ENCODE measurements at places on chromosomes 7 and 10.

- no peak for DNase-seq
These were observed 87.3 kb downstream of the PALS2 start for GRCh38 chr7:24660546-24660945.

DNA sequence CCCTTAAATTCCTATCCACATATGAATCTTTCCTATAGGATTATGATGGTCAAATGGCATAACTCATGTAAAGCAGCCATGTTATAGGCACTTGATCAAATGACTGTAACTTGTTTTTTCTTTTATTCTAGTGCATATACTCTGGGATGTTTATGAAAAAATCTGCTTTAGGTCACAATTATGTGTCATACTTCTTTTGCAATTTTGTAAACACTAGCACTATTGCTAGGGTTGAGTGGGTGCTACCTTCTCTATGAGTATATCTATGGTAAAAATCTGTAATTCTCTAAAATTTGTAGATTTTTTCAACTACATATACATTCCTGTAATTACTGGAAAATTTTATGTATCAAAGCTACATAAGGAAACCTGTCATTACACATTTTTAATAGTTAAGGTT lies 50.0 kb downstream of the HGF start:
- no peak for DNase-seq

GRCh38 chr10:124563320-124564040 lies 101.9 kb downstream of the LHPP start:
- no peak for DNase-seq

GRCh38 chr7:12194426-12194825 lies 16.7 kb upstream of the TMEM106B start:
- no peak for DNase-seq
